ENCODE measurements at places on chromosomes 2 and 18. TPM values are rescaled to one million over a fixed set of nuclear protein-coding genes. Genes with fewer than 3 reads are reported as not detected.

The GAREM2 gene
- total RNA-seq = 6.1 TPM

The L3MBTL4 gene
- total RNA-seq = not detected

The CROCC2 gene
- not detected for total RNA-seq

The DTNA gene
- total RNA-seq = 0.33 TPM

The TTC27 gene
- 27.8 TPM for total RNA-seq

The AGFG1 gene
- 130 TPM for total RNA-seq

The GMPPA gene
- 36.2 TPM for total RNA-seq

The DDX18 gene
- 72.8 TPM for total RNA-seq

The SCN2A gene
- total RNA-seq = not detected

The ACKR3 gene
- total RNA-seq = 9.4 TPM

The MEX3C gene
- total RNA-seq = 16.5 TPM

The CAVIN2 gene
- 35.7 TPM for total RNA-seq

The NGEF gene
- 18.1 TPM for total RNA-seq

Measured in A549 treated with GW870086 at 1 μM for 4 hours (cell line).